ENCODE measurements at places on chromosomes 2 and 18.

DNA sequence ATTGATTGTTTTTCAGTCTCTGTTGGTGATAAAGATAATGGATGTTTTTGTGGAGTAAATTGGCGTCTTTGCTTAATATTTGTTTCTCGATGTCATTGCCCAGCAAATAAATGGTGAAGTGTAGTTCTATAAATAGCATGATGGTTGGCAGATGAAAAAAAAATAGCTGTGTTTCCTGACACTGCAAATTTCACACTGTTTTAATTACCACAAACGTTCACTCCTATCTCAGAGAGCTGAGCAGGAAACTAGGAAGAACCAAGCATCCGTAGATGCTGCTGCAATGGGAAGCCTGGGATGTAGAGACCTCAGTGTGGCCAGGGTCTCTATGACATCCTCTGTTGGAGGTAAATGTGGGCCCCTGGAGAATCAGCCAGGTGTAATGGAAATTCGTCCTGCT is 183.2 kb downstream of the CYRIA start:
- DNase-seq: no peak

DNA sequence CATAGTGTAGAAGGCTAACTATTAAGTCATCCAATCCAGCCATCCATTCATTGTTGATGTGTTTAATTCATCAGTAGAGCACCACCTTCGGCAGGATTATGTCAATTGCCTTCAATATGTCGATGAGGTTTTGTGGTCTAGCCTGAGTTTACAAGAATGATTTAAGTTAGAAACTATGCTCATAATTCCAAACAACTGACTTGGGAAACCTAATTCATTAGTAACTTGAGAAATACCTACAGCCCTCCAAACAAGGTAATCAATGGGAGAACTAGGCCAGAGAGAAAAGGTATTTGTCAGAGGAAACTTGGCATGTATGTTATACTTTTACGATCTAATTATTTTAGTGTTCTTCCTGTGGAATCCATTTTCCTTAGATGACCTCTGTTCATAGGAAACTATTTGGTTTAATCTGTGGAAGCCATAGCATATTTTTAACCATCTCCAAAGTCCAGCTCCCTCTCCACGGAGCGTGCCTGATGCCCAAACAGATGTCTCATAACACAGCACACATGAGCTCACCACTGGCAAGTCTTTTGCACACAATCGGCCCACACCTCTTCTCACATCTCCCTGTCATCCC is 148.5 kb downstream of the GFPT1 start:
- DNase-seq: no peak

GRCh38 chr18:13435586-13436333 is 217.2 kb downstream of the LDLRAD4 start:
- peak; percentile 8 for DNase-seq

- DNase-seq: no peak
Measured at GRCh38 chr2:171723716-171724683, 36.7 kb downstream of the DYNC1I2 start.

DNA sequence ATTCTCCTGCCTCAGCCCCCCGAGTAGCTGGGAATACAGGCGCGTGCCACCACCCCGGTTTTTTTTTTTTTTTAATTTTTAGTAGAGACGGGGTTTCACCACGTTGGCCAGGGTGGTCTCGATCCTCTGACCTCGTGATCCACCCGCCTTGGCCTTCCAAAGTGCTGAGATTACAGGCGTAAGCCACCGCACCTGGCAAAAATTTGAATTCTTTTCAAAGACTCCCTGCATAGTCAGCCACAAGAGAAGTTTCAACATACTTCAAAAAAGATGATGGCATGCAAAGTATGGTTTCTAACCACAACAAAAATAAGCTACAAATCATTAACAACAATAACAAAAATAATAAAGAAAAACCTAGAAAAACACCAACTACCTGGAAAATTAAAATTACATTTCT is 22.0 kb downstream of the HYCC2 start:
- DNase-seq: no peak

DNA sequence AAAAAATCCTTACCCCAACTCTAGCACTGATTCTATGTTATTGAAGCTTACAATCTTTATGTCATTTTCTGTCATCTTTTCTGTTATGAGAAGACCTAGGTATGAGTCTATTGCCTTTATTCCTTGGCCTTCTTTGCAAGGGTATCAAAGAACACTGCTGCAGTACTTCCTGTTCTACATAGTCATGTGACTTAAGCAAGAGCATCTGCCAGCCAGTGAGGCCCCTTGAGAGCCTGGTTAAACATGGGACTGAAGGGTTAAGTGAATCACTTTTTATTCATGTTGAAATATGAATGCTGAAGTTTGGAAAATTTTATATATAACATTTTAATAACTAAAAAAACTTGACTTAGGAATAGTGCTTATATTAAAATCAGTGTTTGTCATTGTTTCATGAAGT is 844 bp upstream of the CPS1 start:
- no peak for DNase-seq

GRCh38 chr2:234491897-234492296 is 5.0 kb downstream of the ARL4C start:
- no peak for DNase-seq

GRCh38 chr2:64899081-64899865 is 89.9 kb upstream of the SLC1A4 start:
- DNase-seq: no peak

DNA sequence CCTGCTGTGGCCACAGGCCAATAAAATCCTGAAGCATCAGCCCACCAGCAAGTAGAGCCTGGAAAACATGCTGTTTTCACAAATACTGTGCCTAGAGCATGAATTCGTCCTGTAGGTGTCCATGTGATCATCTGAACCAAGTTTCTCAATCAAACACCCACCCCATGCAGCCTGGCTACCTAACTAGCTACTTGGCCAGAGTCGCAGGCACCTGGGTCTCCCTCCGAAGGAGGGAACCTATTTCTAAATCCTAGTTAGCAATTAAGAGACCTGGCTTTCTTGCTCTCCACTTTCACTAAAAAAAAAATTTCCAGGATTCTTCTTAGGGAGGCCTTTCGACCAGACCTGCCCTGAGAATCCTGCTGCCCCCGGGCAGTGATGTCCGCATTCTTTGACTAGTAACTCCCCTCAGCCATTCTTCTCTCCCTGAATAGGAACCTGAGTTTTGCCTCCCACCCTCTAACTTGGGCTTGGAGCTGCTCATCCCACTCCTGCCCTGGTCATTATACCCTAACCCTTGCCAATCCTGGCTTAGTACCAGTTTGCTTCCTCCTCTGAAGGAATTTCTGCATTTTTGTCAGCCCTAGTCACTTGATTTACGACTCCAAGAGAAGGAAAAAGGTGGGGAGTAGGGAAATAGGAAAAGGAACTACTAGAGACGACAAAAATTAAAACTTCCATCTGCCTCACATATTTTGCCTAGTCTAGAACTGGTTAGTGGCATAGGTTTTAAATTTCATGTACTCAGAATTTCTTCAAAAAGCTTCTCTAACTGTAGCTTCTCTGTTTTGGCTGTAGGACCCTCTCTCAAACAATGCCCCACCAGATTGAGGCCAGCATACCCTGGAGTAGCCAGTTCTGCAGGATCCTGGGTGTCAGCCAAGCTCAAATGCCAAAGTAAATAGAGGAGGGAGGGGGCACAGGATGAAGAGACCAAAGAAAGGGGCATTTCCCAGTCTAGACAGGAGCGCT is 25.4 kb upstream of the TANK start:
- peak; percentile 50 for DNase-seq

DNA sequence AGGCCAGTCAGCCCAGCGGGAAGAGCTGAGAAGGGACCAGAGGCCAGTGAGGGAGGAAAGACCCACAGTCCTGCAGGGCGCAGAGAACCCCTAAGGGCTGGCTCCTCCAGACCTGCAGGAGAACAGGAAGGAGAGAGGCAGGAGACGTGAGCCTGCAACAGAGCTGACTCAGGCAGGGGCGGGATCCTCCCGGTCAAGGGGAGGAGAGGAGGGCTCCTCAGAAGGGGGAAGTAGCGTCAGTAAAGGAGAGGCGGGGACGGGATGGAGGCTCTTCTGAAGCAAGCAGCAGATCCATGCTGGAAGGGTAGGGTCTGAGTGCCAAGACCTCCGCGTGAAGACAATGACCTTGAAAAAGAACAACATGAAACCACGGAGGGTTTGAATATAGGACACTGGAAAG is 50.8 kb downstream of the TRABD2A start:
- DNase-seq: peak; percentile 7

GRCh38 chr2:167271932-167272331 is 383.7 kb downstream of the XIRP2 start:
- DNase-seq: no peak

GRCh38 chr2:36376319-36376765 is 20.8 kb downstream of the CRIM1 start:
- no peak for DNase-seq

DNA sequence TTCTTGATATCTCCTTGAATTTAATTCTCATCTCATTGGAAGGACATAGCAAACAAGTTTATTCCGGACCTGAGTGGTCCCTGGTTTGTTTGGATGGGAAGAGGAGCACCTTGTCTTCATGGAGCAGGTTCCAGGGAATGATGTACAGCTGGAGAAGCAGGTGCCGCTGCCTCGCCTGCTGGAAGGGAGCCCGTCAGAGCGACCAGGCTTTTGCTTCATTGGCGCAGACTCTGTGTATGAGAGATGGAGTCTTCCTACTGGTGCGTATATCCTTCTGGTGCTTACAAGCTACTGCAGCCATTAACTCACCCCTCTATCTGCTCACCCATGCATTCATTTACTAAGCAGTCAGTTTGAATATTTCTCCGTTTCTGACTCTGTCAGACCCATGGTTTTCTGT is 11.6 kb upstream of the ALLC start:
- no peak for DNase-seq

GRCh38 chr18:48345596-48345995 is 63.6 kb downstream of the ZBTB7C start:
- peak; percentile 11 for DNase-seq

- DNase-seq: no peak
Measured at GRCh38 chr18:76505614-76506013, 10.6 kb upstream of the ZNF516 start.

DNA sequence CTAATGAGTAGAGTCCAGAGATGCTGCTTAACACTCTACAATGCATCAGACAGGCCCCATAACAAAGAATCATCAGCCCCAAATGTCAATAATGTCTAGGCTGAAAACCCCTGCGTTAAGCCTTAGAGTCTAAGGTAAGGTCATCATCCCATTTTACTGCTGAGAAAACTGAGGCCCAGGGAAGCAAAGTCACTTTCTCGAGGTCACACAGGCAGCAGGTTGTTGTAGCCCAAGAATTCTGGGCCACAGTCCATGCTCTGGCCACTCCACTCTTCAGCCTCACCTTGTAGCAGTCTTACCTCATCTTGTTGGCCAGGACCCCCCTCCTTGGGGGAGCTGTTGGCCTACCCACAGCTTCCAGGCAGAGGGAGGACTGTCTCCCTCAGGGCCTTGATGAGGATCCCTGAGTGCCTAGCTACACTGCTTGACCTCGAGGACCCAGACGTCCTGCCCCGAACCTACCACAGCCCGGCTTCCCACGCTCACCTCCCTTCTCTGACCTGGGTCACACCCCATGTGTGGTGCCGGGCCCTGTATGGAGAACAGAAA is 54.4 kb downstream of the SMAD7 start:
- no peak for DNase-seq

DNA sequence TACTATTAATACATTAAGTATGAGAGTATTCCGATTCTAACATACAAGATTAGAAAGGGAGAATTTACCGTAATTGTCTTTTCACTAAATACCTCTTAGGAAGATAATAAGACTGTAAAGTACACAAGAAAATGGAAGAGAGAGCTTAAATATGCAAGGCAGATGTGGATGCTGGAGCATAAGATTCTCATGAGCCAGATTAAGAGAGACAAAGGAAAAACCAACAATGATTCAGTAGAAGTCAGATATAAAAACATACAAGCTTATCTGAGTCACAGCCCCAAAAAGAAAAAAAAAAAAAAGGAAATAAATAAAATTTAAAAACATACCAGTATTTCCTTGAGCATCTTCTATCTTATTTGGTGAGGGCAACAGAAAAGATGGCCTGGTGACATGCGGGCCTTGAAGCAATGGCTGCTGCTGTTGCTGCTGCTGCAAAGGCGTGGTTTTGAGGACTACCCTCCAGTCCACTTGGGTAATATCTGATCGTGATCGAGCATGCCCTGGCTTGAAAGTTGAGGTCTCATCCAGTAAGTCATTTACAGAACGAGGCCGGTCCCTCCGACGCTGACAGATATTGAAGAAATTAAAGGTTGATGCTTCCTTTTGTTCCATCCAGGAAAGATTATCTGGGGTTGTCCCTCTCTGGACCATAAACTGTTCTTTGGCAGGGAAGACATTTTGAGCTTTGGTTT is 24.5 kb downstream of the PLEKHM3 start:
- peak; percentile 25 for DNase-seq

GRCh38 chr2:50611351-50611871 is 420.5 kb downstream of the NRXN1 start:
- no peak for DNase-seq

DNA sequence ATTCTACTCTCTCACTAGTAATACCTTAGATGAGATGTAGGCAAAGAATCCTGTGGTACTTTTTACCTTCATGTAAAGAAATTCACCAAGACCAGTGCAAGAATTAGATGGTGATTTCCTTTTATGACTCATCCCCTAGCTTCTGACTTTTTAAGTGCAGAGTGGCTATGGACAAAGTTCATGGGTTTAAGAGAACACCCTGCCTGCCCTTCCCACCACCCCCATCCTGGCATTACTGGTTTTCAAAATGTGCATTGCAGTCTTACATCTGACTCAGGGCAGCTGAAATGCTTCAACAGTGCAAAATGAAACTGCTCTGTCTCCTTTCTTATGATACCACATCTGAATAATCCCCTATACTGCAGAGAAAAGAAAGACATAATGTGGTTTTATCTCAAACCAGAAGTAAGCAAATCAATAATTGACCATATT is 22.6 kb downstream of the MAIP1 start:
- DNase-seq: peak; percentile 67

DNA sequence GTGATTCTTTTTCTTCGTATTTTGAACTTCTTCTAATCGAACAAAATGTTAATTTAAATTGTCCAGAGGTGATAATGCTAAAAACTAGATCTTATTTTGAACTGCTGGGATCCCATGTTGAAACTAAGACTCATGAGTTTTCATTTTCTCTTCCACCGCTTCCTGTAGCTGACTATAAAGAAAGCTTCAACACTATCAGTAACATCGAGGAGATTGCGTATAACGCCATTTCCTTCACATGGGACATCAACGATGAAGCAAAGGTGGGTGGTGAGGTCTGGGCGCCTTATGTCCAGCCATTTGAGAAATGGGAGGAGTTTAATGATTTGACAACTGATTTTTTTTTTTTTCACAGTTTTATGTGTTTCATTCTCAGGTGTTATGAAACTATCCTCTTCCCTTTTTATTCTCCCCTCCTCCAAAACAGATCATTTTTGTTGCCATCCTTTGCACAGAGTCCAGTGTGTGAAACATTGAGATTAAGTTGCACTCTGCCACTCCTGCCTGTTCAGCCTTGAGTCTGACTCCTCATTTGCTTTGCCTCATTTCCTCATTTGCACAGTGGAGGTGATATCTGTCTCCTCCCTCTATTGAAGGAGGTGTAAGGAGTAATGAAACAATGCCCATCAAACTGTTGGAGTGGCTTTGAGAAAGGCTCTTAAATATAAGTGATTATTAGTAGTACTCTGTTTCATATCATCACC is 13.8 kb downstream of the GRHL1 start:
- DNase-seq: no peak

Data from RWPE1 (cell line).